Hepatic stellate cell (primary cell): ENCODE measurements at places on chromosomes 3 and 15.

DNA sequence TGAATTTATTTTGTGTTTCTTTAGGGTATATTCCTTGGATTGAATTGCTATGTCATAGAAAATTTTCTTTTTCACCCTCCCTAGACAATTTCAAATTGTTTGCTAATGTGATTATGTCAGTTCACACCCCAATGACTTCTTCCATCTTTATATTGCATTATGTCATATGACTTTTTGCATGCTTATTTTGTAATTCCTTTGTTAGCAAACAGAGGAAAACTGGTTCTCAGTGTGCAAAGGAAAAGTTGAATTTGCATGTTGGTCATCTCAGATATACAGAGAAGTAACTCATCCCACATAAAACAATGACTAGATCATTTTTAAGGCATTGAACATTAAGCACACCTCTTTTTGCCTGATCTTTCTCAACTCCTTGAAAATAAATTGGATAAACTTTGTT lies 3.3 kb upstream of the RNF13 start:
- DNase-seq = no peak

- no peak for DNase-seq
Observed at GRCh38 chr3:132228923-132229322, 88.3 kb upstream of the ACP3 start.

GRCh38 chr15:34616613-34617012 lies 33.2 kb upstream of the GOLGA8B start:
- peak; percentile 2 for DNase-seq

DNA sequence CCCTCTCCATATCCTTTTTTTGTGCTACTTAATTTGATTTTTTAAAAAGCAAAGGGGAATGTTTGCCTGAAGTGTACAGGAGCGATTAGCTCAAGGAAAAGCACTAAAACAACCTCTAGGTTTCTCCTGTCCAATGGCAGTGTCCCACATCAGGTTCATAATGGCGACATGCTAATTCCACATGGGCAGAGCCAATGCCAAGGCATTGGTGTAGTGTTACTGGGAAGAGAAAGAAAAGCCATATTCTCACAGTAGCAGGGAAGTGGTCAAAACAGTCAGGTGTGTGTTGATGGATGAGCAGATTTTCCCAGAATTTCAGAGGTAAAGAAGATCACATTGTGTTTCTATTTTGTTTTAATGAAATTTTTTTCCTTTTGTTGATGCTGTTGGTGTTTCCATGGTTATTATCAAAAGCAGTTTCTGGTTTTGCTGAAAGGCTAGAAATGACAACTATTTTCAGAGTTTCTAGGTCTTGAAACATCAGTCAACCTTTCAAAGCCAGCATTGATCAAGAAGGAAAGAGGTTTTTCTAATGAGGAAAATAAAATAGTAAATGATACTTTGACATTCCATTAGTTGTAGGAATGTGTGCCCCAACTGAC lies 65.2 kb downstream of the FNDC3B start:
- DNase-seq = no peak

GRCh38 chr3:192929755-192930547 lies 12.3 kb upstream of the MB21D2 start:
- DNase-seq = no peak

DNA sequence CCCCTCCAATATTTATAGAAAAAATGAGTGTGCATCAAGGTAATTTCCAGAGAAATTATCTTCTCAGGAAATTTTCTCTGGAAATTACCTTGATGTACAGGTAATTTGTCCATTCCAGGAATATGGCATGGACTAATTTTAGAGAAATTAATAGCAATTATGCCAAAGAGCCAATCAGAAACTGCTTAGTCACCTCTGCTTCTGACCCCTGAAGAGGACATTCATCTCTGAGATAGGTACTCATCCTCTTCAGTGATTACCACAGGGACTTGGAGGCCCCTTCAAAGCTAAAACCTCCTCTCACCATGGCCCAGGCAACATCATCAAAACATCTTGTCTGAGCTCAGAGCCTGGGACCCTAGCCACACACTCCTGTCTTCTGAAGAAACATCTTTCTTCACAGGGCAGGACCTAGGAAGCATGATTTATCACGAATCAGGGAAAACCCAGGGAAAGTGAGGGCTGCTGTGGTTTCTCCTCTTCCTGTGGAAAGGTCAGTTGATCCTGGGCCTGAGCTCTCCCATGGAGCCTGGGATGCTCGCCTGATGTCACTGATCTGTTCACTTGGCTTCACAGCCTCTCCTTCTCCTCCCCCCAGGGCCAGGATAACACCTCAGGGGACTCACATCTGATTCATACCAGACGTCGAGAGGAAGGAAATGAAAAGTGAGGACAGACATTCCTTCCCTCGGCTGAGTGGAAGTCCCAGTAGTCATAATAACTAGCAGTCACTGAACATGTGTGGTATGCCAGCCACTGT lies 210.5 kb downstream of the DTWD1 start:
- peak; percentile 65 for DNase-seq

GRCh38 chr3:52422669-52423068 lies 22.2 kb downstream of the SEMA3G start:
- no peak for DNase-seq

DNA sequence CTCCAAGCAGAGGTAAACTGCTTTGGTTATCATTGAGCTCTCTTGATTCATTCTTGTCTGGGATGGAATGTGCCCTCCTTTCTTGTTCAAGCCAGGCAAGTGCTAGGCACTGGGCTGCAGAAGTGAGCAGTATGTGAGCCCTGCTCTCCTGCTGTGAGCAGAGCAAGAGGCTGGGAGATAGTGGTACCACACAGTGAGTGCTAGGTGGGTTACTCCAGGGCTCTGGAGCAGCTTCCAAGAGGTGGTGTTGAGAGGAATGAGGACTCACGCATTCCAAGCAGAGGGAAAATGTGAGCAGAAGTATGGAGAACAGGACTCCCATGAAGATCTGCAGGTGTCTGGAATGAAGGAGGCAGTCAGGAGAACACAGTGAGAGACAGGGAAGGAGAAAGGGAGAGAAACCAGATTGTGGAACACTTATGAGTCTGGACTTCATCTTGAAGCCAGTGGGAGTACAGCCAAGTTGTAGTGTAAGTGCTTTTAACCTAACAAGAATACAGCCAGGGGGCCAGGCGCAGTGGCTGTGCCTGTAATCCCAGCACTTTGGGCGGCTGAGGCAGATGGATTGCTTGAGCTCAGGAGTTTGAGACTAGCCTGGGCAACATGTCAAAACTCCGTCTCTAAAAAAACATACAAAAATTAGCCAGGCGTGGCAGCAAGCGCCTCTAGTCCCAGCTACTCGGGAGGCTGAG lies 199.9 kb upstream of the CTDSPL start:
- DNase-seq = no peak

- DNase-seq = no peak
Observed at GRCh38 chr3:172061724-172062184, 22.4 kb downstream of the FNDC3B start.

DNA sequence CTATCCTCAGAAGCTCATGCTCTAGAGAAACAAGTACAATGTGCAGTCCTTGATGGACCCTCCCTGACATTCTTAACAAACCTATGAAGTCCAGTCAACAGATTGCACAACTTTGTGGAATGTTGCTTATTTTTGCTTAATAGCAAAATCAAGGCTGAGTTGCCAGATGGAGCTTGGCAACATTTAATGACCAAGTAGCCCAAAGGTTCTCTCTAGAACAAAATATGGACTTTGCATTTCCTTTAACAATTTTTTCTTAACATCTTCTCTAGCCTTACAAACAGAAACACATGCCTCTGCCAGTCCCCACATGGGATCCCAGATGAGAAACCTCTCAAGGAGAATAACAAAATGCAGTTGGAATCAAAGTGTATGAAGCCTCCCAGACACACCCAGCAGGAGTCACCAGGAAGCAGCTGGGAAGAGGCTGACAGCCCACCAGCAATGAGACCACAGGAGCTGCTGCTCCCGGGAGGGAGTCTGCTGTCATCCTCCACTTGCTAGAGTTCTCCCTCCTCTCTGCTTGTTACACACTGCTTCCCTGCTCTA lies 422.5 kb upstream of the CDIN1 start:
- DNase-seq = no peak

GRCh38 chr3:53114011-53114400 lies 16.2 kb downstream of the RFT1 start:
- peak; percentile 75 for DNase-seq

GRCh38 chr15:100278596-100279380 lies 63.0 kb downstream of the ADAMTS17 start:
- DNase-seq = no peak

DNA sequence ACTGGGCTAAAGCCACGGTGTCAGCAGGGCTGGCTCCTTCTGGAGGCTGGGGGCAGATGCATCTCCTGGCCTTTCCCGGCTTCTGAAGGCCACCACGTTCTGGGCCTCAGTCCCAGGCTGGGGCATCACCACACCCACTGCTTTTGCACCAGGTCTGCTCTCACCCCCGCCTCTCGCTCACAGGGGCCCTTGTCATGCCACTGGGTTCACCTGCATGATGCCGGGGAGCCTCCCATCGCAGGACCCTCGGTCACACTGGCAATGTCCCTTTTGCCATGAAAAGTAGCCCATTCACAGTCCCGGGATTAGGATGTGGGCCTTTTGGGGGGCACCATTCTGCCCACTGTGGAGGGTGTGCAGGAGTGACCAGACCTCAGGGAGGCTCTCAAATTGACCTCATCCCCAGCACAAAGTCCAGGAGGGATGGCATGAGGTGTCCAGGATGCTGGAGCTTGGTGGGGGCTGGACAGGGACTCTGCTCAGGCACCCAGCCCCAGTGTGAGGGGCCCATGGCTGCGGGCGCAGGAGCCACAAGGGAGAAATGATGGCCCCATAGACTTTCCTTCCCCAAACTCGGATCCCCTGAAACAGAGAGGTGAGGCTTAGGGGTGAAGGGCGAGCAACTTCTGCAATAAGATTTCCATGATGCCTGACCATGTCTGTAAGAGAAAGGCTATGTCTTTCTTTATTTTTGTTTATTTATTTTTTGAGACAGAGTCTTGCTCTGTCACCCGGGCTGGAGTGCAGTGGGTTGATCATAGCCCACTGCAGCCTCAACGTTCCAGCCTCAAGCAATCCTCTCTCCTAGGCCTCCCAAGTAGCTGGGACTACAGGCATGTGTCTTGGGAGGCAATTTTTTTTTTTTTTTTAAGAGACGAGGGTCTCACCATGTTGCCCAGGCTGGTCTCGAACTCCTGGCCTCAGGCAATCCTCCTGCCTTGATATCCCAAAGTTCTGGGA lies 189.1 kb downstream of the GOLGA6L6 start:
- peak; percentile 16 for DNase-seq

GRCh38 chr3:188530226-188530625 lies 376.3 kb downstream of the LPP start:
- DNase-seq = no peak

- DNase-seq = no peak
Observed at GRCh38 chr3:162302983-162303624, 806.5 kb downstream of the OTOL1 start.

- DNase-seq = no peak
Observed at GRCh38 chr3:12352755-12353154, 63.9 kb downstream of the PPARG start.

- DNase-seq = no peak
Observed at GRCh38 chr15:91133511-91133910, 33.5 kb downstream of the SV2B start.

GRCh38 chr3:124461838-124462632 lies 268.2 kb upstream of the UMPS start:
- DNase-seq = no peak

DNA sequence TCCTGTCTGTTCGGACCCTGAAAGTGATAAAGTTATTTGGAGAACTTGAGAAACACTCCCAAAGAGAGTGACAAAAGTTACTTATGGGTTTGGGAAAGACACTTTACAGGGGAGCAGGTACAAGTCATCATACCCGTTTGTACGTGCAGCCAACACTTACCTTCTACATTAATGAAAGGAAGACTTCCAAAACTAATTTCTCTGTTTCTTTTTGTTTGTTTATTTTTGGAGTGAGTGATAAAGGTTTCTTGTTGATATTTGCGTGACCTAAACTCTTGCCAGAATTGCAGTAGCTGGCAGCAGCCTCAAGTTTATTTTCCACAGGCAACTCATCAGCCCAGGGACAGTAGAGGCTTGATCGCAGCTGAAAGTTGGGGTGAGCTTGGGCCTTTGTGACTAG lies 8.4 kb downstream of the ABHD2 start:
- DNase-seq = no peak

DNA sequence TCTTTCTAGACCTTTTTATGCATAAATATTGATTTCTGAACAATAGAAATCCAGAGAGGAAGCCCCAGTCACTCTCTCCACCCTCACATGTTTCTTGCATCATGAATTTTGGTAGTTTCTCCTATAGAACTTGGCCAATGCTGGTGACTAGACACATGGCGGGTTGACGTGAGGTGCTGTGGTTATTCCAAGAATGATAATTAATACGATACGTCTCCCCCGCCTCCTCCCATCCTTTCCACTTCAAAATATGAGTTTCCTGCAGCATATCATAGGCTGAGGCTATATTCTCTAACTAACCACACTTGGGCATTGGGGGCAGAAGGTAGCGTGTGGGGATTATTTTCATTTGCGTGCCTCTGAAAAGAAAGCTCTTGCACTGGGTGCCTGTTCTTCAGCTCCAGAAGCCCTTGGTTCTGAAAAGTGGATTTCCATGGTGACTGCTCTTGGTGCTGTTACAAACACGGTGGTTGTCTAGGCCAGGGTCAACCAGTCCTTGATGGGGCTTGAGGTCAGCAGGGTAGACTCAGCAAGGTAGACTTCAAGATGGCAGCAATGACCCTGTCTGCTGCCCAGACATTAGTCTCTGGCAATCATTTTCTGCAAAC lies 5.3 kb downstream of the TNFSF10 start:
- DNase-seq = no peak

- DNase-seq = no peak
Observed at GRCh38 chr3:13112521-13113345, 39.5 kb upstream of the IQSEC1 start.

DNA sequence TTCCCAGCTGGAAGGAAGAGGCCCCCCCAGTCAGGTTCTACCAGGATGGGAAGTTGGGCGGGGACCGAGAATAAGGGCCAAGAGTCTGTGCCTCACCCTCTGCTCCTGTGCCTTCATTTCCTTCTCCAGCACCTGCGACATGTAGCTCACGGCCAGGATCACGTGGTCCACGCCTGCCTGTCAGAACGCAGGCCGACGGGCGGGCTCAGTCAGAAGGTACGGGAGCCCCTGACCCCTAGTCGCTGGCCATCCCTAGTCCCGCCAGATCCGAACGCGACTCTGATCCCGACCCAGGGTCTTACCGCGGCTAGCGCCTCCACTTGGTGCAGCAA lies 489 bp downstream of the GMPPB start:
- DNase-seq = peak; percentile 64

DNA sequence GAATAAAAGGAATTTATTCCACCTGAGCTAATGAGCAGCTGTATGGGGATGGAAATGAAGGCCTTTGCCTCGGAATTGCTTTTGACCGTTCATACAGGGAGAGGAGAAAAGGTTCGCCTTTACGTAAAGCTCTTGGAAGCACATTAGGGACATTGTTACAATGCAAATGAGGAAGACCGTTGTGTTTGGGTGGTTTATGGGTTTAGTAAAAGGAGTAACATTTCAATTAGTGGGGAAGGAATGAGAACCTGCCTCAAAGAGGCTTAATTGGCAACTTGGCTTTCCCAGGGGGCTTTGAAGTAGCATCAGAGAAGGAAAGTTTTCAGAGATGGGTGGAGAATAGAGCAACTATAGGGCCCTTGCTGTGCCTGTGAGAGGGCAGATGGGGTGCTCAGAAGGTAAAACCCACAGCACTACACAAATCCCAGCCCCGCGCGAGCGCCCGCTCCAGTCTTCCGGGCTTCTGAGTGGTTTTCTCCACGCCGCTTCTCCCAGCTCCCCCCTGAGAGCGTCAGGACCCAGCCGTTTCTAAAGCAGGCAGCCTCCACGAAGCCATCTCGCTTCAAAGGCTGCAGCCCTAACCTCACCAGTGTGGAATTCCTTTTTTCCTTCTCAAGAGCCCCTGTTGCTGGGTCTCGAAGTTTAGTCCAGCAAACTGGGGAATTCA lies 192.0 kb upstream of the HES1 start:
- no peak for DNase-seq
